Immature natural killer cell (primary cell): ENCODE measurements at places on chromosomes 4 and X. TPM values are rescaled to one million over a fixed set of nuclear protein-coding genes. Genes with fewer than 3 reads are reported as not detected.

DNA sequence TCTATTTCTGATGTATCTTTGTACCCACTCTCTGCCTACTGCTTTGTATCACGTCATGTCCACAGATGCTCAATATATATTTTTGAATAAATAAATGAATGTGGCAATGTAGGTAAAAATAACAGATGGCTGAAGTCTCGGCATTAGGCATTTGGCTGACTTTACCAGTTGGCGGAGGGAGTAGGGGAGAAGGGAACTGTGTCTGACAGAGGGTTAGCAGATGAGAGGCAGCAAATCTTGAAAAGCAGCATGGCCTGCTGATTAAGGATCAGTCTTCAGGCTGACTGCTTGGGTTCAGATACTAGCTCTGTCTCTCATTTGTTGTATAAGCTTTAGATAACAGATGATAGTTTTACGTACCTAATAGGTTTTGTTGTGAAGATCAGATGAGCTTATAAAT lies 31.9 kb upstream of the RASGEF1B start:
- H3K27ac ChIP-seq = no peak overlapping the region
- H3K4me1 ChIP-seq = peaks cover 32% of the 10 kb centered on the region
- H3K4me3 ChIP-seq = no peak overlapping the region

DNA sequence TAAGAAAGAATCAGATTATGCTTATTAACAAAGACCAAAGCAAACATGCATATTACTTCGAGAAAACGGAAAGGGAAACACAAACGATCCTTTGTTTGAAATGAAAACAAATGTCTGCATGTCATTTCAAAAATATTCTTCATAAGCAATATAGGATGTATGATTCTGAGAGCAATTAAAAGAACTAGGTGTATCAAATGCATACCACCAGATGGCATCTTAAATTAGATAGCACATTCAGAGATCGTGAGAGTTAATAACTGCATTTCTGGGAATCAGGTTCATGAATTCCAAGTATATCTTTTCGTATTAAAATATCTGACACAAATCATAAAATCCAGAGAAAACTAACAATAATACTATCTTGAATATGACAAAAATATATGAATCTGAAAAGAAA lies 159.5 kb downstream of the PPP3CA start:
- peak; percentile 15 for DNase-seq
- H3K4me1 ChIP-seq = peaks cover 93% of the 10 kb centered on the region
- H3K27me3 ChIP-seq = no peaks in the 10 kb centered on the region
- H3K36me3 ChIP-seq = peaks cover 2% of the 10 kb centered on the region
- peak overlapping the region; percentile 32 for H3K27ac ChIP-seq

DNA sequence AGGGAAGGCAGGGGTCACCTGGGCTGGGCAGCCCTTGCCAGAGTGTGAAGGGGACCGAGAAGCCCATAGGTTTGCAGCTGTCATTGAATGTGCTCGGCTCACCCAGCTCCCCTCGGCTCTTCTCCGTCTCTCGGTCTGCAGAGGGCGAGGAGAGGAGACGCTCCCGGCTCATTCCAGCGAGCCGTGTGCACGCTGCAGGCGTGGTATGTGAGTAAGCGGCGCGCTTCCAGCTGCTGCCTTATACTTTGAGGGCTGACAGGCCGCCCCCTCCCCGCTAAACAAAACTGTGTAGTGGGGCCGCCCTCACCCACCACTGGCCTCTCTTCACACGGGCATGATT lies 23.0 kb upstream of the BCORL1 start:
- H3K4me3 ChIP-seq = no peak overlapping the region
- DNase-seq = no peak
- peaks cover 1% of the 10 kb centered on the region for H3K27me3 ChIP-seq

DNA sequence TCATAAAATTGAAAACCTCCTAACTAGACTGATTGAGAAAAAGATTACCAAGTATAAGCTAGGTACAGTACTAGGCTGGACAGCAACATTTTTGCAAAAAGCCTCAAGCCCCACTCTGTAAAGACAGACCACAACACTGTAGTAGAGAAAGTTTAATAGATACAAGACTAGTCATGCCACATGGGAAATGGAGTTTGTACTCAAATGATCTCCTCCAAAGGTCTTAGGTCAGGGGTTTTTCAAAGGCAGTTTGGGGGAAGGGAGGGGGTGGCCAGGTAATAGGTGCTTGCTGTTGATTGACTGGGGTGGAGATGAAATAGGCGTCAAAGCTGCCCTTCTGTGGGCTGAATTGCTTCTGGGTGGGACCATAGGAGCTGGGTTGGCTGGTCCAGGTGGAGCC lies 14.2 kb downstream of the CNGA1 start:
- H3K4me1 ChIP-seq = no peaks in the 10 kb centered on the region
- DNase-seq = no peak

GRCh38 chr4:20687864-20688263 lies 12.4 kb upstream of the PACRGL start:
- no peak overlapping the region for H3K27ac ChIP-seq
- no peaks in the 10 kb centered on the region for H3K4me1 ChIP-seq
- no peak overlapping the region for H3K4me3 ChIP-seq
- DNase-seq = no peak
- H3K27me3 ChIP-seq = no peaks in the 10 kb centered on the region

GRCh38 chr4:128980816-128981326 lies 112.5 kb downstream of the SCLT1 start:
- no peak overlapping the region for H3K4me3 ChIP-seq
- H3K36me3 ChIP-seq = peaks cover 4% of the 10 kb centered on the region
- H3K4me1 ChIP-seq = no peaks in the 10 kb centered on the region
- peaks cover 1% of the 10 kb centered on the region for H3K27me3 ChIP-seq
- H3K27ac ChIP-seq = no peak overlapping the region

GRCh38 chrX:150012647-150013381 lies 74.5 kb upstream of the EOLA2 start:
- no peaks in the 10 kb centered on the region for H3K27me3 ChIP-seq
- H3K36me3 ChIP-seq = no peaks in the 10 kb centered on the region
- no peak for DNase-seq
- no peak overlapping the region for H3K27ac ChIP-seq
- H3K4me1 ChIP-seq = no peaks in the 10 kb centered on the region
- no peak overlapping the region for H3K4me3 ChIP-seq

DNA sequence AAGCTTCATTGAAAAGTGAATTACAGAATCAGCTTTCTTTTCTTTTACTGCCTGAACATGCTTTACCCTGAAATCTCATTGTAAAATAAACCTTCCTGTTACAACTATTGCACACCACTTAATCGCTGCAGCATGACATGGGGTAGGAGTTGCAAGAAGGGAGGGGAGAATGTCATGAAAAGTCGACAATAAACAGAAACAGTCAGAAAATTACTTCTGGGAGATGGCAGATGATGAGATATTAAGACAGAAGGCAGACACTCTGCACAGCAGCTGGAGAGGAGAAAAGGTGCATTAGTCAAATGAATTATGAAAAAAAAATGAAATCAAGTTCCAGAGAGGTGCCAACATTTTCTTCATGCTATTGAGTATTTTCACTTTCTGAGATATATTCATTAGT lies 287.7 kb downstream of the PCDH7 start:
- H3K27me3 ChIP-seq = no peaks in the 10 kb centered on the region
- no peaks in the 10 kb centered on the region for H3K36me3 ChIP-seq
- H3K4me1 ChIP-seq = no peaks in the 10 kb centered on the region
- H3K27ac ChIP-seq = no peak overlapping the region

- peak overlapping the region; percentile 90 for H3K4me3 ChIP-seq
- no peaks in the 10 kb centered on the region for H3K27me3 ChIP-seq
- peaks cover 16% of the 10 kb centered on the region for H3K4me1 ChIP-seq
- H3K27ac ChIP-seq = no peak overlapping the region
- no peak for DNase-seq
Observed at GRCh38 chrX:137052643-137053235, 18.9 kb upstream of the GPR101 start.

GRCh38 chr4:26404743-26405206 lies 84.0 kb downstream of the RBPJ start:
- no peaks in the 10 kb centered on the region for H3K27me3 ChIP-seq
- no peak overlapping the region for H3K4me3 ChIP-seq
- DNase-seq = no peak
- H3K4me1 ChIP-seq = peaks cover 10% of the 10 kb centered on the region

- no peaks in the 10 kb centered on the region for H3K27me3 ChIP-seq
- H3K36me3 ChIP-seq = peaks cover 6% of the 10 kb centered on the region
- H3K4me3 ChIP-seq = no peak overlapping the region
- H3K27ac ChIP-seq = no peak overlapping the region
Observed at GRCh38 chrX:9494771-9495170, 29.9 kb downstream of the TBL1X start.

DNA sequence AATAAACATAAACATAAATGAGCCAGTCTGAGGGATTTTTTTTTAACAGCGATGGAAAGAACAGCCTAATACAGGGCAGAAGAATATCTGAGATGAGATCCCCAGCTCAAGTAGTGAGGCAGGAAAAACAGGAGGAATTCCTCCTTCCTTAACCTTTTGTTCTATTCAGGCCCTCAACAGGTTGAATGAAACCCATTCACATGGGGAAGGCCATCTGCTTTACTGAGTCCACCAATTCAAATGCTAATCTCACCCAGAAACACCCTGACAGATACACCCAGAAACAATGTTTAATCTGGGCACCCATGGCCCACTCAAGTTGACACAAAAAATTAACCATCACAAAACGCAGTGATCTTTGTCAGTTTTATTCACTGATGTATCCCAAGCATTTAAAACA lies 45.5 kb downstream of the SMIM31 start:
- no peaks in the 10 kb centered on the region for H3K36me3 ChIP-seq
- DNase-seq = no peak
- no peaks in the 10 kb centered on the region for H3K4me1 ChIP-seq
- peaks cover 4% of the 10 kb centered on the region for H3K27me3 ChIP-seq
- H3K4me3 ChIP-seq = no peak overlapping the region

DNA sequence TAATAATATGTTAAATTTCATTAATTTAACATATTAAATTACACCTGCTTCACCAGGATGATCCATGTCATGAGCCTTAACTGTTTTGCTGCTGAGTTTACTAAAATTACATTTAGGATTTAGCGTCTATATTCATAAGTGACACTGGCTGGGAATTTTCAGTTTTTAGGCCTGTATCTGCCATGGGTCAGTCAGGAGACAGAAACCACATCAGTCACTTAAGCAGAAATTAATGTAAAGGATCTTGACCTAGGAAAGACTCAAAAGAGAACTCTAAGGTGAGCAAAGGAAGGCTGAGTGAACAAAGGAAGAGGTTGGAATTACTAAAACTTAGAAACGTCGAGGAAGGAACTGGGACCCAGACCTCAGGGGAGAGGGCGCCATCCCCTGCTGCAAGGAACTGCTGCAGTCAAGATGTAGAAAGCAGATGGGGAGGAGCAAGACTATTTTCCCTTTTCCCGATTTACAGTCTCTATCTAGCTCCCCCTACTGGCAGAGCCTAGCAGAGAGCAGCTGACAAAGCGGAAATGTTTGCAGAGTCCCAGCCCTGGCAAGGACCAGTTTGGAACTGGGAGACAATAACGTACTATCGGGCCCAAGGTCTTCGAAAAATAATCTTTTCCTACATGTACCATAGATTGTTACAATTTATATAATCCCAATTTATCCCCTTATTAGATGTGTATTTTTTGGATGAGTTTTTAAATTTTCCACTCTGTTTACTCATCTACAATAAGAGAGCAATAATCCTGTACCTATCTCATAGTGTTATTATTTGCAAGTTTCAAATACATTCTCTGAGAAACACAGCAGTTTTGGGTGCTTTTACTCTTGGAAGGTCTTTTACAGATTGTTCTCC lies 22.6 kb upstream of the RBBP7 start:
- H3K27me3 ChIP-seq = no peaks in the 10 kb centered on the region
- peak; percentile 63 for DNase-seq
- no peak overlapping the region for H3K27ac ChIP-seq
- H3K4me1 ChIP-seq = peaks cover 4% of the 10 kb centered on the region

GRCh38 chrX:8345473-8345872 lies 119.2 kb upstream of the VCX3B start:
- H3K4me1 ChIP-seq = no peaks in the 10 kb centered on the region
- DNase-seq = no peak
- no peak overlapping the region for H3K27ac ChIP-seq

DNA sequence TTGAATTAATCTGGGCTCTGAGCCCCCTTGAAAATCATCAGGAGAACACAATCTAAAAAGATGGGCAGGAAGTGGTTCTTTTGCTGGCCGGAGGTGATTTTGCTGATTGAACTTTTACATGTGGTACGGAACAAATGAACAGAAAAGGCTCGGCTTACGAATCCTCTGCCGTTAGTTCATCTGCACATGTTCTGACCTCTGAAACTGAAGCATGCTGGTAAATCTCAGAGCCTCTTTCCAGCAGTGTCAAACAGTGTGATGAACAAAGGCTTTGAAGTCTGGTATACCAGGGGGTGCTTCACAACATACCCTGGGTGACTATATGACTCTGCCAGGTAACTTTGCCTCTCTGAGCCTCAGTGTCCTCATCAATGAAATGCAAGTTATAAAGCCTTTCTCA lies 194.2 kb upstream of the C1QTNF7 start:
- peak overlapping the region; percentile 67 for H3K27ac ChIP-seq
- DNase-seq = peak; percentile 6
- no peaks in the 10 kb centered on the region for H3K36me3 ChIP-seq
- H3K4me1 ChIP-seq = peaks cover 35% of the 10 kb centered on the region
- H3K27me3 ChIP-seq = peaks cover 4% of the 10 kb centered on the region

DNA sequence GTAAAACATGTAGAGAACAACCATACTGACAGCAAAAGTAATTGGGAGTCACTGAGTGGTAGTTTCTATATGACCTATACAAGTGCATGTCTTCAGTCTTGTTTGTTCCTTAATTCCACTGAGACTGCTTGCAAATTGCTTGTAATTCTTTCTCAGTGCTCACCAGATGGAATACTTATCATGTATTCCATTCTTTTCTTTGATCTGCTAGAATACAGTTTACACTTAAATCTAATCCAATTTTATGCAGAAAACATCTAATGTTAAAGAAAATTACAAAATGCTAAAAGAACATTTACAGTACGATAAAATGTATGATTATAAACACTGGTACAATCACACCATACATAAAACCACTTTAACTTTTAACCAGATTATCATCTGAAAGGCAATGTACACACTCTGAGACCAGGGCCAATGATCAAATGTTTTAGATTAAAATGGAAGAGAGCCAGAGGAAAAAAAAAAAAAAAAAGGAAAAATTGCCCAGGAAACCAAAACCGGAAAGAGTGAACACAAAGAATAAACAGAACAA lies 741.4 kb downstream of the FAT4 start:
- no peaks in the 10 kb centered on the region for H3K36me3 ChIP-seq
- no peaks in the 10 kb centered on the region for H3K4me1 ChIP-seq
- H3K4me3 ChIP-seq = no peak overlapping the region

PLP1 gene
- polyA plus RNA-seq = not detected

ARX gene
- not detected for polyA plus RNA-seq

SLC38A5 gene
- 48.0 TPM for polyA plus RNA-seq

MAGEB1 gene
- polyA plus RNA-seq = not detected

FMR1NB gene
- not detected for polyA plus RNA-seq
